GM12892 (cell line): ENCODE measurements at places on chromosomes 6 and 20.

DNA sequence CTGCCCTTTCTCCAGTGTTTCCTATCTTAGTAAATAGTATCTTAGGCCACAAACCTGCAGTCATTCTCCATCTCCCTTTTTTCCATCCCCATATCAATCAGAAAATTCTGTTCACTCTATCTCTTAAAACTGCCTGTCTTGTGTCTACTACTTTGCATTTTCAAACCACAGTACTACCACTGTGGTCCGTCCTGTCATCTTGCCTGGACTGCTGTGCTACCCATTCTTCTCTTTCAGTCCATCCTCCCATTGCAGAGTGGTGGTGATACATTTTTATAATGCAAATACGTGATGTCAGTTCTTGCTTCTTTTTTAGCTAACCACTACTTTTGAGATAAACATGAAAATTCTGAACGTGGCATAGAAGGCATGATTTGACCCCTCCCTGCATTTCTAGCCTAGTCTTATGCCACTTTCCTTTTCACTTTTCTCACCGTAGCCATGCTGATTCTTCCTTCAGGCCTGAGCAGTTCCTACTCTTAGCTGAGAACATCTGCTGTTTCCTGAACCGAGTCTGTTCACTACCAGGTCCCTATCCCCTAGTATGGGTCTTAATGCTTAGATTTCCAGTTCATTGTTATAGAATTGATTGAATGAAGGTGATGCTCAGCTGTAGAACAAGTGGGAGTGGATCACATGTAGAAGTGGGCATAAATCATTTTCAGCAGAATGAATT is 13.8 kb downstream of the TBPL1 start:
- peak; percentile 18 for DNase-seq

- DNase-seq = no peak
Observed at GRCh38 chr6:135944120-135944519, 92.6 kb downstream of the PDE7B start.

DNA sequence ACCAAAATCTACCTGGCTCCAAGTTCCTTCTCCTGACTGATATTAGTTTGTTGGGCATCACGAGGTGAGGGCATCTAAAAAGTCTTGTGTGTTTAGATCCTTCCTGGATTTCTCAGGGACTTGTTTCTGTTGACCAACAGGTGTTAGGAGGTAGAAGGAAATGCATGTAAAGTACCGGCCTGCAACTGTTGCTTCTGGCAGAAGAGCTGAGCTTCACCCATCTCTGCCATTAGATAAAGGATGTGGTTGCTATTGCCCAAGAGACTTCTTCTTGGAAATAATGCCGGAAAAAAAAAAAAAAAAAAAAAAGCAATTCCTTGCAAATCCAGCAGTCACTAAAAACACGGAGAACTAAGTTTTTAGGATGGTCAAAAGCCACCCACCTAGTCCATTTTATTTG is 303.1 kb downstream of the CDH26 start:
- no peak for DNase-seq

DNA sequence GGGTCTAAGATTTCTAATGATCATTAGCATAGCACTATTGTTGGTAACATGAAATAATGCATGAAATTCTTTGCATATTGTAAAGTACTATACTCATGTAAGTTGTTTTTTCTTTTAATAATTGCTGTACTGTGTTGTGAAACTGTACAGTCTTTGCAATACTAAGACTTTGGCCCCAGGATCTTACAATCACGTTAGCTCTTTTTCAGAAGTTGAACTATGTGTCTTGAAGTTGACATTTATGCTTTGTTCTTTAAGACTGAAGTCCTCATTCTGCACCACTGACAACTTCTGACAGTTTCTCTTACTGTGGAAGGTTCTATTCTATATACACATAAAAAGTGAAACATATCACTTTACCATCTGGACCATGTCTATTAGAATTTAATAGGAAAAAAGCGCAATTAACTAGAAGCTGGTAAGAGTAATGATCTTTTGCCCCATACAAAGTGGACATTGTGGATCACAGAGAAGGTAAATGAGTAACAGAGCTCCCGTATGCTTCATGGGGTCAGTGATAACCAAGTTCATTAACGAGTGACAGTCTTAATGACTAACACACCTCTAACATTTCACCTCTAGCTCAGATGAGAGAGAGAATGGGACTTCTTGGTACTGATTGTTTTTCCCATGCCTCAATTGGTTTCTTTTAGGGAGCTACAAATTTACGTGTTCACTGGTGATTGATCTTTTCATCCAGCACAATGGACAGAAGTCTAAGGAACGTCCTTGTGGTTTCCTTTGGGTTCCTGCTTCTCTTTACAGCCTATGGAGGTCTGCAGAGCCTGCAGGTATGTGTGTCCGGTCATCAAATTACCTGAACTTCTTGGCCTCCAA is at the start of gene UNC93A:
UNC93A (plus strand) TSS at position 530 of the 837 bp plus-strand sequence; CDS start at position 705, 175 bp downstream.
- no peak for DNase-seq

- DNase-seq = no peak
Observed at GRCh38 chr6:29653452-29654038, 3.3 kb upstream of the MOG start.

DNA sequence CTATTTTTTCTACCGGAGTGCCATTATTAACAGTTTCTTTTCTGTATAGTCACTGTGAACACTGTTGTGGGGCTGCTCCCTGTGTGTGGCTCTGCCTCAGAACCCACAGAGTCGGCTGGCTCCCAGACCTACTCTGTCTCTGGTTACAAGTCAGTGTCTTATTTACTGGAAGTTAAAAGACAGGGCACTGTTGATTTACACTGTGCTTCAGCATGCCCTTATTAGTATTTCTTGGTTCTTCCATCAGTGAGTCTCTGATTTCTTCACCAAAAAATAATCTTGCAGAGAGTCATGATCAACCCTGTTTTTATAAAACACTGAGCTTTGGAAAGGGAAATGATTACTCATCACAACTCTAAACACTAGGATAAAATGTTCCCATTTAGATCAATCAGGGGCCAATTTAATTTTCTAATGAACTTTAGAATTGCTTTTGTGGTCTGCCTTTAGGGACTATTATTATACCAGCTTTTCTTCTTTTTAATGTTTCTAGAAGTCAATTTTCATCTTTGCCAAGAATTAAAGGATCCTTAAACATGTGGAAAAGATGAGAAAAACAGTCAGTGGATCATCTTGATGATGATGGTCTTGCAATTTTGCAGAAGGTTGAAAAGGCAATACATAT is 92.6 kb downstream of the UTRN start:
- DNase-seq = no peak

GRCh38 chr20:60804918-60805630 is 447.0 kb upstream of the CDH4 start:
- no peak for DNase-seq

- DNase-seq = no peak
Observed at GRCh38 chr20:41379551-41379950, 12.9 kb upstream of the EMILIN3 start.

DNA sequence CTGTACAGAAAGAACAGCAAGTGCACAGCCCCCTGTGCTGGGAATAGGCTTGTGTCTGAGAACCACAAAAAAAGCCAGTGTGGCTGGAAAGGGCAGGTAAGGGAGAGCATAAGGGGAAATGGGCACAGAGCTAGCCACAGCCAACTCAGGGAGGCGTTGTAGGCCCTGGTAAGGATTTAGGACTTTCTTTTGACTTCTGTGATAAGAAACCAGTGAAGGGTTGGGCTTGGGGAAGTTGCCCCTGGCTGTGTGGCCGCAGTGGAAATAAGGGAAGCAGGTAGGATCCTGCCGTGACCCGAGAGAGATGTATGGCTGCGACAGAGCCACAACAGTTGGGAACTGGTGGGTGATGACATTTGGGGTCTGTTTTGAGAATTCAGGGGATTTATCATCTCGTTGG is 30.0 kb upstream of the PHACTR2 start:
- no peak for DNase-seq

GRCh38 chr6:144467172-144467762 is 182.1 kb downstream of the UTRN start:
- DNase-seq = no peak

DNA sequence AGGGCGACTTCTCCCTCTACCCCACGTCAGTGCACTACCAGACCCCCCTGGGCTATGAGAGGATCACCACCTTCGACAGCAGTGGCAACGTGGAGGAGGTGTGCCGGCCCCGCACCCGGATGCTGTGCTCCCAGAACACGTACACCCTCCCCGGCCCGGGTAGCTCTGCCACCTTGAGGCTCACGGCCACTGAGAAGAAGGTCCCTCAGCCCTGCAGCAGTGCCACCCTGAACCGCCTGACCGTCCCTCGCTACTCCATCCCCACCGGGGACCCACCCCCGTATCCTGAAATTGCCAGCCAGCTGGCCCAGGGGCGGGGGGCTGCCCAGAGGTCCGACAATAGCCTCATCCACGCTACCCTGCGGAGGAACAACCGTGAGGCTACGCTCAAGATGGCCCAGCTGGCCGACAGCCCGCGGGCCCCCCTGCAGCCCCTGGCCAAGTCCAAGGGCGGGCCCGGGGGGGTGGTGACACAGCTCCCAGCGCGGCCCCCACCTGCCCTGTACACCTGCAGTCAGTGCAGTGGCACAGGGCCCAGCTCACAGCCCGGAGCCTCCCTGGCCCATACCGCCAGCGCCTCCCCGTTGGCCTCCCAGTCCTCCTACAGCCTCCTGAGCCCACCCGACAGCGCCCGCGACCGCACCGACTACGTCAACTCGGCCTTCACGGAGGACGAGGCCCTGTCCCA is 57.5 kb upstream of the TMEM181 start:
- no peak for DNase-seq

DNA sequence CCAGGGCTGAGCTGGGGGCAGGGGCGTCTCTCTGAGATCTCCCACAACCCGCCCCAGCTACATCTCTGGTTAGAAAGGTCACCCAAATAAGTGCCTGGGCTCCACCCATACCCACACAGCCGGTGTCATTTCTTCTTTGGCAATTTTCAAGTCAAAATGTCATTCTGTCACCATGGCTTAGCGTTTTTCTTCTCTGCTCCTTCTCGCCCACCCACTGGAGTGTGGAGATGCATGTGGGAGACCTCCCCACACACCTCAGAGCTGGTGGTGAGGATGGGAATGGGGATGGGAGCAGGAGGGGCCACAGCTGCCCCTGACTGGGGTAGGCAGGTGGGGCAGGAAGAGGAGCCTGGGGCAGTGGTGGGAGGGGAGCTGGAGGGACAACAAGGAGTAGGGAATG is 63.1 kb downstream of the CPNE5 start:
- no peak for DNase-seq

DNA sequence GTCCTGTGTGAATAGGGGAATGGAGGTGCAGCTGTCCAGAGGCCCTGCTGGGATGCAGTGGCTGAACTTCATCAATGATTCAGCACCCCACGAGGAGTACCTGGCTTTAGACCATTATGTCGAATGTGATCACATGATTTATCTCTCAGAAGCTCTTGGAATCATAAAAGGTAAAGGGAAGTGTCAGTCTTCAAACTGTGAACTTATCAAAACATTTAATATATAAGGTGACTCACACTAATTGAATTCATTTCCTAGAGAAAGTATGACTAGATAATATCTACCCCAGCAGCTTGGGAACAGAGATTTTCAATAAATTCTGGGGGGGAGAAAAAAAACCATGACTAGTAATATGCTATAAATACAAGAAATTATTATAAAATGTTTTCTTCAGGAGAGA is 29.5 kb downstream of the ALDH8A1 start:
- no peak for DNase-seq

DNA sequence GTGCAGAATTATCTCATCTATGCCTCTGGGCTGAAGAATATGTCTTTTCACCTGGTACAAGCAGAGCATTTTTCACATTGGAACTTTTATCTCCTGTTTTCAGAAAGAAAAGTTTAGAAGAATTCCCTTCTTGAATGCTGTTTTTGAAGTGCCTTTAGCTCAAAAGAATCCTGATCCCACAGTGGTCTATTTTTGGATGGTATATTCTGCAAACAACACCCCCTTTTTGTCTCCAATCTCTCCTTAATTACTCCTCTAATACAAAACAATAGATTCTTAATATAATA is 57.7 kb upstream of the HFE start:
- DNase-seq = no peak

- no peak for DNase-seq
Observed at GRCh38 chr6:37776566-37776965, 43.0 kb upstream of the ZFAND3 start.

GRCh38 chr20:57714409-57715267 is 4.8 kb upstream of the PMEPA1 start:
- no peak for DNase-seq

GRCh38 chr6:7566107-7566506 is 23.9 kb upstream of the SNRNP48 start:
- no peak for DNase-seq

DNA sequence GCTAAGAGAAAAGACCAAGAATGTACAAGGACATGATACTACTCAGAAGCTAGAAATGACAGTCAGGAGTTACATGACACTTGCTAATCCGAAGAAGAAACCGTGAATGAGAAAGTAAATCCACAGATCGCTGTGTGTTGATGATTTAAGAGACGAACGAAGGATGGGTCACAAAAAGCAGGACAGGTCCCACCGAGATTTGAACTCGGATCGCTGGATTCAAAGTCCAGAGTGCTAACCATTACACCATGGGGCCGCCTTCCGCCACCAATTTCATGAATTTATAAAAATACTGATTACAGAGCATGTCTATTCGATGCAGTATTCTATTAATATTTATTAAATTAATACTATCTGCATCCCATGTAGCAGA is 54.0 kb upstream of the BTN3A2 start:
- DNase-seq = no peak

- DNase-seq = no peak
Observed at GRCh38 chr6:156807795-156808194, 30.6 kb downstream of the ARID1B start.

DNA sequence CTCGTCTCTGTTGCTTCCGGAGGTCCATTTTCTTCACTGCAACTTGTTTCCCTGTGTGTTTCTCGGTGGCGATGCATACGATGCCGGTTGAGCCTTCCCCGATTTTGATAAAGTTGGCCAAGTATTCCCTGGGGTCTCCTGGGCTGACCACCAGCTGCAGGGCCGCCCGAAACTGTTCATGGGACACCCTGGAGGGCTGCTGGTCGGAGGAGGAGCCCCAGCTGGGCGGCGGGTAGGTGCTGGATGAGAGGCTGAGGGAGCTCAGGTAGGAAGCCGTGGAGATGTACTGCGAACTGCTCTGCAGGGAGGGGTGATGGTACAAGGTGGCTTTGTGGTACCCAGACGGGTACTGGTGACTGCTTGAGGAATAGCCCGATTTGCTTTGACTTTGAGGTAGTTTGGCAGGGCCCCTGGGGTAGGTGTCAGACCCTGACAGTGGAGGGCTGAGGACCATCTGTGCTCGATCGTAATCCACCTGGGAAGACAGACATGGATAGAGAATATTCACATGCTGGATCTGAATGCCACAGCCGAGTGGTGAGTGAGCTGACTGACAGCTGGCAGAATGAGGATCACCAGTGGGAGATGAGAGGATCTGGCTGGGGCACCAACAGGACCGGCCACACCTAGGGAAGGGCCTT is 51.6 kb downstream of the LAMP5 start:
- DNase-seq = no peak

- no peak for DNase-seq
Observed at GRCh38 chr20:32558526-32558925, 26.6 kb downstream of the NOL4L start.

GRCh38 chr6:156910011-156910334 is 132.8 kb downstream of the ARID1B start:
- no peak for DNase-seq
